Nephron progenitor cell (in vitro differentiated cells): ENCODE measurements at places on chromosomes 1 and 21.

- no peak for DNase-seq
Observed at GRCh38 chr1:62380181-62380580, 56.7 kb upstream of the USP1 start.

- no peak for DNase-seq
Observed at GRCh38 chr21:28731700-28732321, 260.9 kb downstream of the LTN1 start.

- no peak for DNase-seq
Observed at GRCh38 chr1:48869116-48869893, 92.6 kb upstream of the BEND5 start.

DNA sequence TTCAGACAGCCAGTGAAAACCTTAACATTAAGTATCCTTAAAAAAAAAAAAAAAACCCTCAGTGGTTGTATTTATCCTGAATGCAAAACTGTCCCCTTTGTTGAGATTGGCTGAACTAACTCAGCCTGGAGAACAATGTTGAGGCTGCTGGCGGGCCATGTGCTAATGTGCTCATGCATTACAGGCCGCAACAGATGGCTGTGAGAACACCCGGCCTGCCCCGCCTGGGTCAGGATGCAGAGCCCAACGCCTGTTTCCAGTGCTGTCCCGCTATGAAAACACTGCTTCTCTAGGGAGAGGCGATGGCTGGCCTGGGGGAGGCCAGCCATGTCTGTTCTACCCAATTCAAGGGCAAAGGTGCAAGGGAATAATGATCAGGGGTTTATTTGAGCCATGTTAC is 13.8 kb downstream of the OLIG2 start:
- no peak for DNase-seq

GRCh38 chr1:36889478-36890226 is 144.7 kb downstream of the GRIK3 start:
- no peak for DNase-seq

GRCh38 chr1:226668173-226668560 is 70.9 kb downstream of the ITPKB start:
- DNase-seq, result no peak

- DNase-seq, result no peak
Observed at GRCh38 chr1:87834941-87835340, 506.3 kb downstream of the LMO4 start.

DNA sequence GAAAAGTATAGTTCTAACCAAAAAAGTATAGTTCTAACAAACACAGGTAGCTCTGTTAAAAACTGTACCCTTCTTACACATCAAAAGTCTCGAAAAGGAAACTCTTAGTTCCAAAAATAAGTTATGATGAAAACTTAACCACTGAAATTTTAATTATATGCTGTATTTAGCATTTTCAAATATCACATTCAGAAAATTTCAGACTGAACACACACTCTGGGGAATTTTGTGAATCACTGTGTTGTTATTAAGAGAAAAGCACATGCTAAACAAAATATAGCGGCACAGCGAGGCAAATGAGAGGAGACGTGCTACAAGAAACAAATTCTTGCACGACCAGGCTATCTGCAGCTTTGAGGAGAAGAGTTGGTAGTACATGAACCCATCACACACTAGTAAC is 30.4 kb downstream of the VAV3 start:
- no peak for DNase-seq

- no peak for DNase-seq
Observed at GRCh38 chr1:194252199-194252598, 1065.8 kb upstream of the B3GALT2 start.

- no peak for DNase-seq
Observed at GRCh38 chr21:42112857-42113256, 41.7 kb downstream of the UMODL1 start.

- DNase-seq, result no peak
Observed at GRCh38 chr1:111976332-111976731, 13.1 kb downstream of the KCND3 start.

DNA sequence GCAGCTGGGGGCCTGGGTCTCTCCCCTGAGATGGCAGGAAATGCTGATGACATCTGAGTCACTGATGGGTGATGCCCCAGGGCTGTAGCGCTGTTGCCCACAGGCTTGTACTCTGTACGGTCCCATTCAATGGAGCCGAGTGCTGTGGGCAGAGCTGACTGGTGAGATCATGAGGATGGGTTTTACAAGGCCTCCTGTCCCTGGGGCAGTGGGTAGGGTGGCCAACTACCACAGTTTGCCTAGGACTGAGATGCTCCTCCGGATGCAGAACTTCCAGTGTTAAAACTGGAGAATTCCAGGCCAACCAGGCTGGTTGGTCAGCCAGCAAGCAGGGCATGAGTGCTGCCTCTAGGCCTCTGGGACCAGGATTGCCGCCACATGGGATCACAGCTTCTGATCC is 9.2 kb downstream of the PHLDA3 start:
- DNase-seq, result no peak

DNA sequence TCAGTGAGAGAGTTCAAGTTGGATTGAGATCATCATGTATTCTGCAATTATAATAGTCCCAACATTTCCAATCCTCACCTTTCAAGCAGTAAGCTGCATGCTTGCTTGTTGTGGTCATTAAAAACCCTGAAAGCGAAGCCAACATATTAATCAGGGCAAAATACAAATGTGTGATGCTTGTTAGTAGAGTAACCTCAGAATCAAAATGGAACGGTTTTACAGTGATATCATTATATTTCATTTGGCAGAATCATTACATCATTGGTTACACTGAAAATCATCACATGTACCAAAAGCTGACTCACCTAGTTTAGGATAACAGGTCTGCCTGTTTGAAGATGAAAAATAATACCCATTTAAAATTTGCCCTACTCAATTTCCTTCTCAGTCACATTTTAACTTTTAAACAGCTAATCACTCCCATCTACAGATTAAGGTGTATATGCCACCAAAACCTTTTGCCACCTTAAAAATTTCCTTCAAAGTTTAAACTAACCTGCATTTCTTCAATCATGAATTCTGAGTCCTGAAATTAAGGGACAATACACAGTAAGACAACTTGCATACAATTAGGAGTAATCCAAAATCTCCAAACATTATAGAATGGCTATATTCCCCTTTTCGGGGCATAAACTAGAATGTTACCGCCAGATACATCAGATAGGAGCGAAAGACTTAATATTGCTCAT is 3.5 kb downstream of the GAS5 start:
- DNase-seq, result no peak

GRCh38 chr1:14367451-14367850 is 231.0 kb upstream of the KAZN start:
- DNase-seq, result no peak

GRCh38 chr1:245067257-245067656 is 87.5 kb upstream of the KIF26B start:
- no peak for DNase-seq

- DNase-seq, result no peak
Observed at GRCh38 chr1:169892927-169893644, 610 bp downstream of the SCYL3 start.

GRCh38 chr1:228989992-228990827 is 254.9 kb downstream of the RHOU start:
- DNase-seq, result no peak

- DNase-seq, result no peak
Observed at GRCh38 chr21:40835184-40835694, 11.7 kb downstream of the DSCAM start.

DNA sequence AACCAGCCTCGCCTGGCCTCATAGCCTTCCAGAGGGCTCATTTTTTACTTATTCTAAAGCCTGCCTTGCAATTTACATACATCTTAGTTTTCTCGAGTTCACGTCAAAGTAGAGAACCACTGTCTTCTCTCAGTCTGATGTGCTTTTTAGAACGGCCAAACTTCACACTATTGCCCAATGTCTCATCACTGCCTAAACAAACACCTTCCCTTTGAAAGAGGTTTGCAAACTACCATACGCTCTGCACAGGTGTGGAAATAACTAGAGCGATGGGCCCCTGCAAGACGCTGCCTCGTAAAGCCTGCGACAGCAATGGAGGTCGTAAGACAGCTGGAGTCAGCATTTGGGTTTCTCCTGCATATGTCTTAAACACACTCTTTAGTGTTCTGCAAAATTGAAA is 22.6 kb downstream of the PRDM15 start:
- no peak for DNase-seq

DNA sequence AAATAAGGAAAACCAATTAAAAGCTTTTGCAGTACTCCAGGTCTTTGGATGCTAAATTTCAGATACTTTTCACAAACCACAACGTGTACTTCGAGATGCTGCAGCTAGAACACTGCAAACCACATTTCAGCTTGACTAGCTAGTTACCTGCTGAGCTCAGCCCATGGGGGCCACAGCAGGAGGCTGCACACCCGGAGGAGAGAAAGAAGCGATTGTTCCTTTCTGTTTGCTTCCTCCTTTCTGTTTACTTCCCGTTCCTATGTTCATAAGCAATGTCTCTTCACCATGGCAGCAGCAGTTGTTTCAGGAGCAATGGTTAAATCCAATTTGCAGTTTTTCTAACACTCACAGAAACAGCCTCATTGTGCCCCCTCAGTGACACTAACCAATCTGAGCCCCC is 225.6 kb upstream of the FGGY start:
- DNase-seq, result no peak

GRCh38 chr21:42433946-42434551 is 30.3 kb downstream of the UBASH3A start:
- DNase-seq, result no peak

- DNase-seq, result no peak
Observed at GRCh38 chr1:221487781-221488524, 253.9 kb downstream of the DUSP10 start.

DNA sequence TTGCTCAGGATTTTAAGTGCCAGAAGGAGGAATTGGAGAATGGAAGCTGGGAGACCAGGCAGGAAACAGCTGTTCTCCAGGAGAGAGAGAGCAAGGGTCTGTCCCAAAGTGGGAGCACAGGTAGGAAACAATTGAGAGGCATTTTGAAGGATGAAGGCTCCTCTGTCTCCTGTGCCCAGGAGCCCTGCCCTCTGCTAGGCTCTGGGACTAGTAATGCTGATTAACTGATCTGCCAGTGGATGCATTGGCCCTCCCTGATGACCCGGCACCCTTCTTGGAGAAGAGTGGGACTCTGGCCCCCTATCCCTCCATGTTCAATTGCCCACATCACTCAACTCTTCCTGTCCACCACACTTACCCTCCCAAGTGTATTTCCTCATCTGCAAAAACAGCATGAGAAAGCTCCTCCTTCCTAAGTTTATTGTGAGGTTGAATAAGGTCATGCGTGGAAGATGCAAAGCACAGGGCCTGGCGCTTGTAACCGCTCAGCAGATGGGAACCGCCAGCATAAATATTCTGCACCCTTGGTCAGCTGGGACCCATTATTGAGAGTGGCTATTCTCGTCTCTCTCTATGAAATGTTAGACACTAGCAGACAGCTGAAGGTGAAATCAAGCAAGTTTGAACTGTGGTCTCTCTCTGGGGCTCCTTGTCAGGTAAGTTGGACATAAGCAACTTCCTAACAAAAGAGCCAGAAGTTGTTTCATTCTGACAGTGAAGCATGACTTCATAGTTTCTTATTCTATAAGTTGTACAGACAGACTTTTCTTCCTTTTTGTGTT is 63.0 kb upstream of the ANGPTL1 start:
- no peak for DNase-seq

DNA sequence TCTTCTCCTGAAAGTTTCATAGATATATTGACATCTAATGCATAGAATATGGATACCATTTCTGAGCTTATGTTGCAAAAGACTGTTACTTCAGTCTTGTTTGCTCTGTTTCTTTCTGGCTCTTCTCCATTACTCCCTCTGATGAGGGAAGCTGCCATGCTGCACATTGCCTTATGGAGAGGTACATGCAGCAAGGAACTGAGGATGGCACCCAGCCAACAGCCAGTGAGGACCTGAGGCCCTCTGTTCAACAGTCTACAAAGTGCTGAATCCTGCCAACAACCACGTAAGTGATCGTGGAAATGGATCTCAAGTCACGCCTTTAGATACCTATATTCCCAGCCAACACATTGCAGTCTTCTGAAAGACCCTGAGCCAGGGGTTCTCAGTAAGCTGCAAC is 66.6 kb upstream of the ADAMTS5 start:
- DNase-seq, result no peak

DNA sequence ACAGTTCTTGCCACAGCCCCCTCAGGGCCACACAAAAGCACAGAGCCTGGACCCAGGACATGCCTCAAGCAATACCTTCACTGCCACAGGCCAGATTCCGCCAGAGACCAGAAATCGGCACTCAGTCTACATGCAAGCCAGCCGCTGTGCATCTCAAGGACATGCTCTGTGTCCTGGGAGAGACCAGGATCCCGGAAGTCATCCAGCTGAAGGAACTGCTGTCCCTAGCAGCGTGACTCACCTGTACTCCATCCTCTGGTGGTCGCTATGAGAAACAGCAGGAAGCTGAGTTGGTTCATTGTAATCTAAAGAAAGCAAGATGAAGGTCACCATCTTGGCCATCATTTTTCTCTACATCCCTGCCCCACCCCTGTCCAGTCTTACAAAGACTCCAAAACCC is 401 bp downstream of the ITLN1 start:
- DNase-seq, result no peak

DNA sequence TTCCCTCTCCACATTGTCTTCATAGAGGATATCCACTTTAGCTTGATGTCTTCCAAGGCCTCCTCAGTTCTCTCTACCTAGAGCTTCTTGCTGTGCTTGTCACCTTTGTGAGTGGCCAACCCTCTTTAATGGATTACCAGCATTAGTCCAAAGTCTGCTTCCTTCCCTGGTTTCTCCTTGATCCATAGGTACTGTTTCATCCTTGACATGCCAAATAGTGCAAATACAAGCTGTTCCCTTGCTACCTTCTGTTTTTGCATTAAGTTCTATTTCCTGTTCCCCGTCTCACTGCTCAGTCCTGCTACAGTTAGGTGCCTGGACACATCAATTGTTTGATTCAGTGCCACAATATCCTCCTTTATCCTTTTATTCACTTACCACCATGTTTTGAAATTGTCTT is 19.2 kb downstream of the MAST2 start:
- no peak for DNase-seq

- DNase-seq, result no peak
Observed at GRCh38 chr1:203278885-203279406, 26.4 kb upstream of the BTG2 start.

- no peak for DNase-seq
Observed at GRCh38 chr1:94648225-94649007, 106.9 kb upstream of the F3 start.

GRCh38 chr21:29430030-29430429 is 131.3 kb downstream of the BACH1 start:
- DNase-seq, result no peak
